Stimulated activated CD4-positive, alpha-beta T cell treated with anti-CD3 and anti-CD28 coated beads, Interleukin-12 subunit alpha, Interleukin-12 subunit beta, amount 100 ng/mL, for 4 hours (primary cell): ENCODE measurements at places on chromosomes 12 and 14.

DNA sequence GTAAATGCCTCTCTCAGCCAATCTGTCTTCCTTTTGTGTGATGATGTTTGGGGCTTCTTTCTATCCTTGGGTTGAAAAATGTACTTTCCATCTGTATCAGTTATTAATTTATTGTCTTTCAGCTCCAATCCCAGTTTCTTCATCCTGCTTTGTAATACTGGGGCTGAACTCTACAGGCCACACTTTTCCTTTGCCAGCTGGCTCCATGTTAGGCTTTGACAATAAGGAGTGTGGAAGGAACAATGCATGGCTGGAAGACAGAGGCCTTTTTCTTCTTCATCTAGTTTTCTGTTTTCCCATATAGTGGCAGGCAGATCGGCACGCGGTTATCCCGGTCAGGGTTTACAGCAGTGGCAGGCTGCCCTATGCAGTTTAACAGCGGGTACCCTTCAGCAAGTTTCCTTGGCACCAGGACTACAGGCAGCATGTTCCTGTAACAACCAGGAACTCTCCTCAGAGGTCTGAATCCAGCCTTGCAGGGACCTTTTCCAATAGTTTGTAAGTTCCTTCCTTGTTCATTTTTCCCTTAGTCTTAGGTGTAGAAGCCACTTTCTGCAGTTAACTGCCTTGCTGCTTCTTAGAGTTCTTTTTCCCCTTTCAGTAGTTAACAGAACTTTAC is 38.5 kb upstream of the CRACR2A start:
- DNase-seq: no peak

GRCh38 chr12:75438059-75438754 is 42.3 kb upstream of the GLIPR1 start:
- no peak for DNase-seq

DNA sequence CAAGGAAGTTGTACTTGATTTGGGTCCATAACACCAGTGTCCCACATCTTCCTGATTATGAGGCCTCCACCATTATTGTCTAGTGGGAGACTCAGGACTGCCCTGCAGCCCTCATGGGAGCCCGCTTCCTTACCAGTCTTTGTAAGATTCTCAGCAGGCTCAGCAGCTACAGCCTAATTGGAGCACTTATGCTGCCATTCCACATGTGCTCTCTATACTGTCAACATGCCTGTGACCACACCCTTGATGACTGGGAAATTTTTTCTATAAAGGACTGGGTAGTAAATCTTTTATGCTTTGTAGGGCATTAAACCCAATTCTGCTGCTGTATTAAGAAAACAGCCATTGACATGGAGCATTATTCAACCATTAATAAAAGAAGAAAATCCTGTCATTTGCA is 145.5 kb upstream of the IGF1 start:
- no peak for DNase-seq

DNA sequence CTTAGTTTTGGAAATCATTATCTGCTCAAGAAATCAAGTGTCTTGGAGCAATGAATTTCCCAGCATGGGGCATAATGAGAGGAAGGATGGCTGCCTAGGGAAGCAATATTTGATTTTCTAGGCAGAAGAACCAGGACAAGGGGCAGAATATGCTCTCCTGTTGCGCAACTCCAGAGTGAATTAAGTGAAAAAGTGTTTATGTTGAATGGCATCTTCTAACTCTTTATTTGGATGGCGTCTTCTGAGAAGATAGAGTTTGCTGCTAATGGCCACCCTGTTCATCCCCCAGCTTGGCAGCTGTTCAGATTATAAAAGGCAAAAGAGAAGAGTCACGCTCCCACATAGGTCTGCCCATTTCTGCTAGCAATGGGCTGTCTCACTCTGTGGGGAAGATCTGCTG is 1278.1 kb downstream of the AACS start:
- no peak for DNase-seq

DNA sequence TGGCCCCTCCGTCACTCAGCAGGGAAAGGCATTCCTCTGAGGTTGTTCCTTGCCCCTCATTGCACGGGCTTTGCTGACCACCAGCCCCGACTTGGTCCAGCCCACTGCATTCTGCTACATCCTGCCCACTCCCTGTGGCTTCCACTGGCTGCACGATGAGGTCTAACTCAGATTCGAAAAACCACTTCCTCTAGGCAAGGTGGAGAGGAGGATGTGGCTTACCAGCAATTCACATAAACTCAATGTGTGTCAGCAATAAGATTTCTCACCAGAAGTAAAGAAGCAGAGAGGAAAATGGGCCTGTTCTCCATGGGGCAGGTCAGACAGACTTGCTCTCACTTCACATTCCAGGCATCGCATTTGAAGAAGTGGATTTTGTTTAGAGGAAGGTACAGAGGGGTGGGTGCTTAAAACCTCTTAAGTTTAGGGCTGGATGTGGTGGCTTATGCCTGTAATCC is 14.7 kb downstream of the GPR68 start:
- DNase-seq: no peak

DNA sequence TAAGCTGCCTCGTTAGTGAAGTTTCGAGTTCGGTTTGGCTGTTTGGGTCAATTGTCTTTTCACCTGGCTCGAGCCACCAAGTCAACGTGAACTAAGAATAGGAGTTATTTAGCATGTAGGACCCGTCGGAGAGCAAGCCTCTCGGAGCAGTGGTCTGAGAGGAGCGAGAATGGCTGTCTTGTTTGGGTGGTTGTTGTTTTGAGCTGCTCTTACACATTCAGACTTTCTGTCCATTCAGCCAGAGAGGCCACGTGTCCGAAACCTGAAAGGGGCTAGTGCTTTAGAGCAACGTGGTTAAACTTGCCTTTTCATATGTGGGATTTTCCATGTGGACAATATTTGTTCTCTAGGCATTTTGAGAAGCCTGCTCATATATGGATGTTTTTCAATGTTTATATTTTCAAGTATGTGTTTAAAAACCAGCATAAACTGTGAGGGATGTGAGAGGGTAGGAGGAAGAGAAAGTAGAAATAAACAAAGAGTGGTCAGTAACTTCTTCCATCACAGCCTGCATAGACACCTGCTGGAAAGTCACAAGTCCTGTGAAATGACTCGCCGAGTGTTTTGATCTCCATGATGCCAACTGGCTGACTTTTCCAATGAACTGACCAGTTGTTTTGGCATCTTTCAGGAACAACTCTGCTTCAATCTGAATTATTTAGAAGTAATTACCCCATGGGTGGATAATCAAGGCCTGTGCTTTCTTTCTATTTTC is 221.0 kb downstream of the ASCL1 start:
- DNase-seq: no peak

- DNase-seq: no peak
Measured at GRCh38 chr12:80273144-80273543, 170.9 kb upstream of the PTPRQ start.

DNA sequence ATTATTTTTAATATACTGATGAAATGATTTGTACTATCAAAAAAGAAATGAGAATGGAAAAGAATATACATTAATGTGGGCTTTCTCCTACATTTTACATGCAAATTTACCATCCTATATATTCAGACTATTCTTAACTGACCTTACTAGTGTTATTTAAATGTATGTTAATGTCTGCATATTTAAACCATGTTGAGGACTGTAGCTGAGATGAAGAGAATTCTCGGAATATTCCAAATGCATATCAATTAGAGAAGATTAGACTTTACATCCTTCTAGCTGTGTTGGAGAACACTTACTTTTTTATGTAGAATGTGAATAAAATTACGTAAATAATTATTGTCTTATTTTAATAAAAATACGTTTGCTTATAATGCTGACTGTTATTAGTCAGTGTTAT is 990.1 kb upstream of the LRFN5 start:
- DNase-seq: no peak

- DNase-seq: no peak
Measured at GRCh38 chr14:102779574-102780315, 2.5 kb downstream of the TRAF3 start.

GRCh38 chr12:116263844-116264243 is 13.6 kb downstream of the MED13L start:
- DNase-seq: no peak

DNA sequence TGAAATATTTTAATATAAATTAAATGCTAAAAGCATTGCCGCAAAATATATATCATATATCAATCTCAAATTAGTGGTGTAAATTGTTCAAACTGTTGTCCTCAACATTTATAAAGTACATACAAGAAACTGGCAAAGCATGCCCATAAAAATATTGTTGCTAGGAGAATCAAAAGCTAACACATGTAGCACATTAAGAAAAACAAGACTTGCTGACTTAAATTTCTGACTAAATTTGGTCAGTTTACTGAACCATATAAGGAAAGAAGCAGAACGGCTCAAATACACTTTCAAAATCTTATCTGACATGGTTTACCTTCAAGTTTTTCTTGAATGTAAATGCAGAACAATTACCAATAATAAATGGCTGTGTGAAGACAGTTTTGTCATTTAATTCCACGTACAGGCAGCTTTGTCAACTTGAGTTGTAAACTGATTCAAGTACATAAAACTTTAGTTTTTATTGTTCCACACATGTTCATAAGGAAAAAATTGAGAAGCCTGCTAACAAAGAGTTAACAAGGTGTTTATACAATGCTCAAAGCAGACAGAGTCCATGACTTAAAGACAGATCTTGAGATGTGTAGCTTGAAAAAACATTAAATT is 50.4 kb downstream of the PPP1R12A start:
- no peak for DNase-seq

- DNase-seq: no peak
Measured at GRCh38 chr14:89129570-89129969, 287.5 kb downstream of the FOXN3 start.

DNA sequence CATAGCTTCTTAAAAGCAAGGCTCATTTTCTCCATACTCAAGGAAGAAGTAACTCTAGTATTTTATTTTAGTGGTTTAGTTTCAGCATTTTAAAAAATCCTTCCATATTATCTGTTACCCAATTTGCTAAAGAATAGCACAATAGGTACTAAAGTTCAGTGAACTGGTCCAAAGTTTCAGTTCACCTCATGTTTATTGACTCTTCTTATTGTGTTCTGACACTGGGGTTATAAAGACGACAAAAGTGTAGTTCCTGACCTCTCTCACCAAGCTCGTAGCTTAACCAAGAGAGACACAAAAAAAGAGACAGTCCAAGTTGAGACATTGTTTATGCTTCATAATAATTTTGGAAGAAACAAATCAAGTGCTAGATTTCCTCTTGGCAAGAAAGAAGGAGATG is 40.8 kb upstream of the SLC38A2 start:
- no peak for DNase-seq

DNA sequence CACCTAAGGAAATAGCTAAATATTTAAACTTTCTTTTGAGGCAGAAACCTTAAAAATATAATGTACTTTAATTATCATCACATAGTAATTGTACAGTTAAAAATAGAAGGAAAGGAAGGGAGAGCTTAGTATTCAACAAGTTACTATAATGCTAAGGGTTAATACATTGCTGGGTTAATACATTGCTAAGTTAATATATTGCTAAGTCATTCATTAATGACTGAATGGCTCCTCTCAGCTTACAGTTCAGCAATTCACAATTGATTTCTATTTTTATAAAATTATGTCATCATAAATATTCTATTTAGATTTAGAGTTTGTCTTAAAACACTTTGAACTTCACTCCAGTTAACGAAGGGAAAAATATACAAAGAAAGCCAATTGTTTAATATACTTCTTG is 207.9 kb downstream of the BMP4 start:
- no peak for DNase-seq

GRCh38 chr12:1496162-1496900 is 98.0 kb downstream of the FBXL14 start:
- no peak for DNase-seq

DNA sequence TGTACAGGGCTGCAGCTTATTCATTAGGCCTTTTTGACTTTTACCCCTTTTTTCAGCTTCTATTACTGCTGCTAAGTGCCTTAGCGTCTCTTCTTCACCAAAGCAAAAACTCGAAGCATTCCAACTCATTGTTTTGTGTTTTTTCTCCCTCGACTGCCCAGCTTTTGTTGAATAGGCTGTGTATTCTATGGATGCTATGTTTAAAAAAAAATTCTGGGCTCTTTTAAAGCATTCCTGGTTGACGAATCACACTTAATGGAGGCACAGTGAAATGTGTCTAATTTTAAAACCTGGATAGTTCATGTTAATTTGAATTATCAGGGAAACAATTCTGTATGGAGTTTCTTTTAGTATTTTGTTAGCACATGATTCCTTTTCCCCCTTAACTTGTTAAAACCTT is 29.7 kb downstream of the KTN1 start:
- DNase-seq: no peak

DNA sequence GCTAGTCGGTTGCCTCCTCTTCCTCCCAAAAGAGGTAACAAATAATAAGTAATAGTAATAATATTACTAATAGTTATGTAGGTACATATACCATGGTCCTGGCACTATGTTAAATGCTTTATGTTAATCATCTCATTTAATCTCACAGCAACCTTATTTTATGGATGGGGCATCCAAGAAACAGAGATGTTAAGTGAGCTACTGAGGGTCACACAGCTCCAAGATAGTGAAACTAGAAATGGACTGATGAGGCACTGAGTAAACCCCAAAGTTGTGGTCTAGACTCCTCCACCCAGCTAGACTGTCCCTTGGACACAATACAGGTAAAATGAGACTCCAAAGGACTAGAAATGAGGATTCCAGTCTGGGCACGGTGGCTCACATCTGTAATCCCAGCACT is 15.1 kb downstream of the ZFHX2 start:
- DNase-seq: no peak

GRCh38 chr14:70289138-70289537 is 70.3 kb downstream of the COX16 start:
- DNase-seq: peak; percentile 14

- no peak for DNase-seq
Measured at GRCh38 chr14:25048170-25049016, 1.6 kb downstream of the STXBP6 start.

DNA sequence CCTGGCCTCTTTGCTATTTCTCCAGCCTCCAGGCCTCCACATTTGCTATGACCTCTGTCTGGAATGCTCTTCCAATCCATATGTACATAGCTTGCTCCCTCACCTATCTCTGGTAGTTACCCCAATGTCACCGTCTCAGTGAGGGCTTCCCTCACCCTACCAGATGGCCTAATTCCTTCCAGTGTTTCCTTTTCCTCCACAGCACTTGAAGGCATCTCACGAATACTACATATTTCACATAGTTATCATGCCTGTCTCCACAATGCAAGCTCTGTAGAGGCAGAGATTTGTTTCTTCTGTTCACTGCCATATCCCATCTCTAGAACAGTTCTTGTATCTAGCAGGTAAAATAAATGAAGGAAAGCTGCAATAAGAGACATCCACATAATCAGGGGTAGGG is 21.3 kb upstream of the HSP90B1 start:
- DNase-seq: no peak

DNA sequence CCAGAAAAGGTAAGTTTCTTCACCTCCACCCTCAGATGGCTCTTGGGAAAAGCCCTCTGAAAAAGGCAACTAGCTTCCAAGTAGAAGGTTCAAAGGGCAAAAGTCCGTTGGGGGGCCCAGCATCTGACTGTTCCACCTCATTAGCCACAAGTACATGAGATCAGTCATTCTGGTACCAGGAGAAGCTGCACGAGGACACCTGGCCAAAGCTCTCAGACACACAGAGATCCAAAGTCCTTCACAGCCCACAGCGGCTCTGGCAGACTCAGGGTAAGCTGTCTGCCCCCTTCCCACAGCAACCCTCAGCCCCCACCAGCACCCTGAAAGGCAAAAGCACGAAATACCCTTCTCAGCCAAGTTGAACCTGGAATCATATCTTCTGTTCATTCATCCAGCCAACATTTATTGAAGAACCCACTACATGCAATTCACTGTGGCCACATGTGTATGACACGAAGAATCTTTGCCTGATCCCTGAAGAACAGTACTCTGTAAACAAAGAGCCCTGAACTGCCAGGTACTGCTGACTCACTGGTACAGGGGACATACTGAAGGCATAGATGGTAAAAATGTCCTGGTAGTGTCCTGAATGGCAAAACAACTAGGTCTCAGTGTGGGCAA is 19.0 kb downstream of the SLC7A7 start:
- DNase-seq: no peak

- DNase-seq: no peak
Measured at GRCh38 chr14:89469210-89470198, 52.5 kb upstream of the FOXN3 start.
